ENCODE measurements at places on chromosomes 11 and 22.

DNA sequence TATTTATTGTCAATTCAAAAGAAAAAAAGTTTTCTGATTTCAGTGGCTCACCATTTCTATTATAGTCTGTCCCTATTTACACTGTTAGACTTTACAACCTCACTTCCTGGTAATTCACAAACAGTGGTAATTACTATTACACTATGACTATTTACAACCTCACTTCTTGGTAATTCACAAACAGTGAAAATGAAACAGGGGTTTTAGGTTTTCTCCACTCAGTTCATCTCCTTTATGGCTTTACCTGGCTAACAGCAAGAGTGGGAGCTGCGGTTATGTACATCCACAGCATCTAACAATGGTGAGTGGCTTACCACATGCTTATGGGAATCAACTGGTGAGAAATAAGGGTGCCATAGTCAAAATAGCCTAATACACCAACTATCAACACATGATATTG lies 166.4 kb downstream of the CASP12 start:
- no peak for DNase-seq

GRCh38 chr11:47257517-47258316 lies at the start of gene NR1H3:
TSS of gene NR1H3 (plus strand) at chr11:47257996. CDS start at chr11:47259217, 1,221 bp downstream.
- DNase-seq: peak; percentile 69

GRCh38 chr11:119229741-119230140 lies 23.6 kb downstream of the CBL start:
- no peak for DNase-seq

DNA sequence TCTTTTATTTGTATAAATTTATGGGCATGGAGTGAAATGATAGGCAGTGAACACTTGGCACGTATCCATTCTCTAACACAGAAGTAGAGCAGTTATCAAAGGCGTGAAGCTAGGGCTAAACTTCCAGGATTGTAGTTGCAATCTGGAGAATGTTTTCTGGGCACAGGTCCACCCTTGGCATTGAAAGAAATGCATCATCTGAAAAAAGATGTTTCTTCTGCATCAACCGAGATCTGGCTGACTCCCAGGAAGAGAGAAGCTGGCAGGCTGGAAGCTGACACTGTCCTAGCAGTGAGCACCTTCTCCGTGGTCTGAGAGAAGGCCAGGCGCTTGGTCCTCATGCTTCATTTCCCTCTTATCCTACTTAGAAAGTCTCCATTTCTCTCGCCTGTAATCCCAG lies 600.0 kb downstream of the BRD1 start:
- no peak for DNase-seq

DNA sequence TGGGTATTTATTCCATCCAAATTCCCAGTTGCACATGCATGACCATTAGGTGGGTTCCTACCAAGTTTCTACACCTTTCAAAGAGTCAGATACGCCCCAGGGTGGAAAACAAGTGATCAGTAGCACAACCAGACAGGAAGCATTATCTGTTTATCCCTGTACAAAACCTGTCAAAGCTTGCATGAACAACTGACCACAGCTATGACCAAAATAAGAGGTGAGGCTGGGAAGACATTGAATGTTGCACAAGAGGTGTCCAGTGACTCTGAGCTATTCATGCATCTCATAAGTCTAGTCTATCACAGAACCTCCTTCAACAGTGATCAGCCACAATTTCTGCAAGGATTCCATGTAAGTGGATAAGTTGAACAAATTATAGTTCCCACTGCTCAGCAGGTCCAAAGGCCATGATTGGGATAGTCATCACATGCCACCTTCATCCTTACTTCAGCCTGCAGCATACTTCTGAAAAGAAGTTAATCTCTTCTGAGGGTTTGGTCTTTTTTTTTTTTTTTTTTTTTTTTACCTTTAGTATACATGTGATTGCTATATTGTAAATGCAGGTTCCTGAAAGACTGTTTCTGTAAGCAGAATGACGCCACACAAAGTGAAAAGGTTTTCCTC lies 28.0 kb upstream of the TMEM45B start:
- DNase-seq: peak; percentile 16

GRCh38 chr11:63144121-63144520 lies at the start of gene SLC22A24:
TSS of gene SLC22A24 (minus strand) at chr11:63144221. CDS start at chr11:63143779, 442 bp downstream.
- no peak for DNase-seq

- peak; percentile 58 for DNase-seq
These were observed 84.1 kb downstream of the C22orf31 start for GRCh38 chr22:28977481-28977971.

DNA sequence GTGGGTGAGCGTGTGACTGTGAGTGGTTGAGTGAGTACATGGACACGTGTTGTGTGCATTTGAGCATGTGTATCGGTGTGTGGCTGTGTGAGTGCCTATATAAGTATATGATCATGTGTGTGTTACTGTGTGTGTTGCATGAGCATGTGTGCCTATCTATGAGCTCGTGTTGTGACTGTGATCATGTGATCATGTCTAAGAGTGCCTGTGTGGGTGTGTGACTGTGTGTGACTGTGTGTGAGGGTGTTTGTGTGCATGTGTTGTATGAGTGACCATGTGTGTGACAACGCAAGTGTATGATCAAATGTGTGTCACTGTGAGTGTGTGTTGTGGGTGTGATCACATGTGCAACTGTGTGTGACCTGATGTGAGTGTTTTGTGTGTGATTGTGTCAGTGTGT lies 88.8 kb downstream of the UBASH3B start:
- DNase-seq: no peak

GRCh38 chr22:40517631-40518030 lies 118.9 kb downstream of the MRTFA start:
- no peak for DNase-seq

DNA sequence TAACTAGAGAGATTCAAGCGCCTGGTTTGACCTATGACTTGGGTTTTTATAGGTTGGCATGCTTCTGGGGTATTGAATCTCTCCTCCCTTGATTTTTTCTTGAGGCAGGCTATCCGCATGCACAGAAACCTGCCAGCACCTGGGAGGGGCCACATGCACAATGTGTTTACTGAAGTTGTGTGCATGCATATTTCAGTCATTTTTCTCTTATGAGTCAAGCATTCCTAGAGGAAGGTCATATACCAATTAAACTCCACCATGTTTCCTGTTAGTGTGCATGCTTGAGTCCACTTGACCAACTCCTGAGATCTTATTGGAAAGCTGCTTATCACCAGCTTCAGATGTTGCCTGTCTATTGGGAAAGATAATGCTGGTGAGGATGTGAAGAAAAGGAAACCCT lies 1718.4 kb downstream of the LRRC4C start:
- peak; percentile 1 for DNase-seq

DNA sequence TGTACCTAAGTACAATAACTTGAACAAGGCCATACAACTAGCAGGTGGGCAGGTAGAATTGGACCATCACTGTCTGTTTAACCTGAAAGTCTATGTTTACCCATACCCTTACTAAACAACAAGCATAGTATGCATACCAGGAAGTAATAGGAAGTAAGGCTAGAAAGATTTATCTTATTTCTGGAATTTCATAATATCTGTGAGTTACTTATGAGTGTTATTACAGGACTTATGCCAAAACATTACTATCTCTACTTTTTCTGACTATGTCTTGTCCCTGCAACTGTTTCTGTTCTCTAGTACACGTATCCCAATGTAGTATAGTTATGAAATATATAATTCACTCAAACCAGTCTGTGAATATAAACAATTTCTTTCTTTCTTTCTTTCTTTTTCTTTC lies 1400.8 kb upstream of the TENM4 start:
- peak; percentile 26 for DNase-seq

DNA sequence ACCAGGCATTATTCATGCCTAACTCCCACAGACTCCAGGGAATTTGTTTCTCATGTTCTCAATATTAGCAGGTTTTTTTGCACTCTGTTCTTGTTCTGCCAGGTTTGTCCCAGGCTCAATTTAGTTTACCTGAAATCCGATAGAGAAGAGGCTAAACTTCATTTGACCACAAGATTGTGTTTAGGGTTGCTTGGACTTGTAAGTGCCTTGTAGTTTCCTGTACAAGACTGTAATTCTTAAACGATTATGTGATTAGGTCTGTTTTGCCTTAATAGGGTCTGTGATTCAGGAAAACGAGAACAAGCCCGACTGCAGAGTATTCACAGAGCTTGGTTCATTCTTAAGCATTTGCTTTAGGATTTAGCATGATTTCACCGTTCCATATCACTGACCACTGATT lies 1.8 kb downstream of the PRSS23 start:
- no peak for DNase-seq

- no peak for DNase-seq
These were observed 3.8 kb downstream of the ROBO4 start for GRCh38 chr11:124893781-124894401.

DNA sequence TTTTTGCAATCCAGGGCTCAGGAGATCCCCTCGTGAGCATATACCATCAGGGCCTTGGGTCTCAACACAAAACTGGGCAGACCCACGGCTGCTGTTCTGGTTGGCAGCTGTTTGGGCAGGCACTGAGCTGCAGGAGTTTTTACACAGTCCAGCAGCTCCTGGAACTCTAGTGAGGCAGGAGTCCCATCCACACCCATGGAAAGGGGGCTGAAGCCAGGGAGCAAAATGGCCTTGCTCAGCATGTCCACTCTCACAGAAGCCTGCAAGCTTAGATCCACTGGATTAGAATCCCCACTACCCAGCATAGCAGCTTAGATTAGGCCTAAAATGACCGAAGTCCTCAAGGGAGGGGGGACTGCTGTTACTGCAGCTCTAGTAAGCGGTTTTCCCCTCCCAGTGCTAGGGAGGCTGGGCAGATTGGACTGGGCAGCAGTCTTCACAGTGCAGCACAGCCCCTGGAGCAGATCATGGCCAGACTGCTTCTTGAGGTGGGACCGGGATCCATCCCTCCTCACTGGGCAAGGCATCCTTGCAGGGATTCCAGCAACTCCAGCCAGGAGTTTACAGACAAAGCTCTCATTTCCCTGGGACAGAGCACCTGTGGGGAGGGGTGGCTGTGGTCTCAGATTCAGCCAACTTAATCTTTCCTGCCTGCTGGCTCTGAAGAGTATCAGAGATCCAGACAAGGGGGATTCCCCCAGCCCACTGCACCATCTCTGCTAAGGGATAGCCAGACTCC lies 36.4 kb upstream of the CARD16 start:
- DNase-seq: no peak

DNA sequence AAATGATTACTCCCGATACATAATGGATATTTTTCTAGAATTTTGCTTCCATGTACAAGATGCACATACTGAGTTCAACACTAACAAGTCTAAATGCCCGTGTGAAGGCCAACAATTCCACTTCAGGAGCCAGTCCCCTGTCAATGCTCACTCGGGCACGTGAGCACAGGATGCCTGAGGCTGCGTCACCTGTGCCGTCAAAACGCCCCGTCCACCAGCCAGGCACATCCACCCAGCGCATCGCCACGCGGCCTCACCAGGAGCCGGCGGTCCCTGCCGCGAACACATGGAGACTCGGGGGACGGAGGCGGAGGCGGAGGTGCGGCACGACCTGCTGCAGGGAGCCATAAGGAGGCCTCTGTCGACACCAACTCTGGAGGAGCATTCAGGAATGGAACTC lies 9.8 kb downstream of the TOLLIP start:
- DNase-seq: no peak

DNA sequence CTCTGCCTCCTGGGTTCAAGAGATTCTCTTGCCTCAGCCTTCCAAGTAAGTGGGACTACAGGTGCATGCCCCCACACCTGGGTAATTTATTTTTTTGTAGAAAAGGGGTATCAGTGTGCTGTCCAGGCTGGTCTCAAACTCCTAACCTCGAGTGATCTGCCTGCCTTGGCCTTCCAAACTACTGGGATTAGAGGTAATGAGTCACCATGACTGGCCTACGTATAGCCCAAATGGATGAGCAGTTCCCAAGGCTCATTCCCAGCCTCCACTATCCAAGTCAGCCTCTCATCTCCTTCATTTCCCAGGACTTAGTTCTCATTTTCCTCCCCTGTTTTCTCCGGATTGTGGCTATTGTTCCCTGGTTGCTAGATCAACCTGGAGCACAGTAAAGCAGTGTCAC lies 5.6 kb downstream of the CCT8L2 start:
- no peak for DNase-seq

DNA sequence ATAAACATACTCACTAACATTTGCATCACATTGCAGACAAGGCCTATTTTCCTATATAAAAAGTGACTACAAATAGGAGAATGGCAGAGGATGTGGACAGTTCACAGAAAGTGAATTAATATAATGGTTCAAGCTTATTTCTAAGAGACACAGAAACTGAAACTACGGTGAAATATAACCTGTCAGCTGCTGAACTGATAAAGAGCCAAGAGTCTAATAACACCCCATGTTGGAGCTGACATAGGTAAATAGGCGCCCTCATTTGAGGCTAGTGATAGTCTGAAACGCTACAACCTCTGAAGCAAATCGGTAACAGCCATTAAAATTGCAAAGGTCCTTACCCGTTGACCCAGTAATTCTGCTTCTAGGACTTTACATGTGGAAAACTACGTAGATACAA lies 14.0 kb downstream of the AP1B1 start:
- no peak for DNase-seq

GRCh38 chr11:12430954-12431595 lies 53.7 kb downstream of the PARVA start:
- DNase-seq: peak; percentile 90
